Prostate gland (tissue), 2 donors: ENCODE measurements at places on chromosomes 2 and 18. TPM values are rescaled to one million over a fixed set of nuclear protein-coding genes. Genes with fewer than 3 reads are reported as not detected.

THAP4 gene
- 60.8 TPM for total RNA-seq

CENPA gene
- 0.23 TPM for total RNA-seq

KCNIP3 gene
- total RNA-seq: 63.8 TPM

ALPG gene
- not detected for total RNA-seq

DNA sequence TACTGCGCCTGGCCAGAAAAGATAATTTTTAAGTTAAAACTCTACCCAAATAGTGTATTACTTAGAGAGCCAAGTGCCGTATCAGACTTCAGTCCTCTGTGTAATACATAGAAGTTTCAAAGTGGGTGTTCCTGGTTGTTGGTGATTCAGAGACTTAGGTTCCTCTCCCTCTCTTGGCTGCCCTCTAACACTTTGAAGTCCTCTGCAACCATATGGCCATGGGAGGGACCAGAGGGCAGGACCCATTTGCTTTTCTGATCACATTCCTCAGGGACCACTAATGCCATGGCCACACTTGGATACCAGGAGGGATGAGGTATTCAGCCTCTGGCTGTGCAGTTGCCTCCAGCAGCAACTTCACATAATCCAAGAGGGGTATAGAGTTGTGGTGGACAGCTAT lies 131.5 kb downstream of the CAPN13 start:
- no peak for DNase-seq

- DNase-seq: no peak
These were observed 61.5 kb upstream of the FAM98A start for GRCh38 chr2:33660416-33661123.

DNA sequence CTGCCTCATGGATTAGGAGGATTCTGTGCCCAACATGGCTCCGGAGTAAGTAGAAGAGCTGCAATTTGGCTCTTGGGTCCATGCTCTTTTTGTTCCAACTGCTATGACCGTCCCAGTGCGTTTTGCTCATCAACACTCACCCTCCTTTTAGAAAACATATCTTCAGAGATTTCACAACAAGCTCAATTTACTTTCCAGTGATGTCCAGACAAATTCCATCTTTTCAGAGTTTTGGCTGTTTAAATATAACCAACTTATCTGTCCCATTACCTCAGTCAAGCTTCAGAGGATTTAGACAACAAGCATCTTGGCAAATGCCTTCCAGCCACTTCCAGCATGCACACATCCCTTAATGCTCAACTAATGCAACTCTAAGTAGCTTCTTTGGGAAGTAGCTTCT lies 6.9 kb upstream of the SLC14A2 start:
- no peak for DNase-seq

- no peak for DNase-seq
These were observed 711 bp downstream of the SFXN5 start for GRCh38 chr2:73070643-73071359.

DNA sequence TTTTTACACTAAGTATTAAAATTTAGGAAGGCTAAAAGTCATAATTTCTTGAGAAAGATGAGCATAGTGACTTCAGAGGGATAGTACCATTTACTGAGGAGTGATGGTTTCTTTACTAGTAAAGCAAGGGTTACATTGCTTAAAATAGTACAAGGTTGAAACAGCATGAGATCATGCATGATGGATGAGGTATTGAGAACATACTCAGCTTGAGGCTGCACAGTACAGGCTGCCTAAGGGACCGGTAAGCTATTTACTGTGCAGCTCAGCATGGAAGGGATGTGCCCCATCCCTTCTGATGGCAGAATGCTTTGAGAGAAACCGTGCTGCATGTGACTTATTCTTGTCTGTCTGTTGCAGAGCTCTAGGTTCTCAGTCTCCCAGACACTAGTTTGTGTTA lies 122.1 kb downstream of the EML6 start:
- DNase-seq: no peak

GRCh38 chr18:13452388-13452811 lies 233.8 kb downstream of the LDLRAD4 start:
- no peak for DNase-seq

GRCh38 chr2:220687231-220687843 lies 884.8 kb downstream of the EPHA4 start:
- DNase-seq: peak; percentile 61
